ENCODE measurements at places on chromosomes 16 and 17.

- DNase-seq, result no peak
Observed at GRCh38 chr17:71071837-71072236, 902.5 kb downstream of the KCNJ2 start.

DNA sequence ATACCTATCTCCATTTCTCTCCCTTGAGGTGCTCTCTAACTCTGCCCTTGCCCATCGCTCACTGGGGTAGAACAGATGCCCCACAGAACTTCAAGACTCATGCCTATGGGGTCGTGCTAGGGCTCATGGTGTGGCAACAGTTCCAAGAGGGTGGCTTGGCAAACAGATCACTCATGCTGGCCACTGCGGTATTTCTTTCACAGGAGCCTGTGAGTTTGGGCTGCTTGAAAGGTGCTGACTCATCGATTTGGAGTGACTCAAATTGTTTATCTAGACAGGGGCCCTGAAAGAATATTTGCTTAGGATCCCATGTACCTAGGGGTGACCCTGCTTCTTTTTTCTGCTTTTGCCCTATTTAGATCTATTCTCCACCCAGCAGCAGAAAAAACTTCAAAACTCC is 69.9 kb downstream of the IRX5 start:
- DNase-seq, result no peak

- no peak for DNase-seq
Observed at GRCh38 chr17:7124923-7125322, 10.3 kb upstream of the ASGR2 start.

DNA sequence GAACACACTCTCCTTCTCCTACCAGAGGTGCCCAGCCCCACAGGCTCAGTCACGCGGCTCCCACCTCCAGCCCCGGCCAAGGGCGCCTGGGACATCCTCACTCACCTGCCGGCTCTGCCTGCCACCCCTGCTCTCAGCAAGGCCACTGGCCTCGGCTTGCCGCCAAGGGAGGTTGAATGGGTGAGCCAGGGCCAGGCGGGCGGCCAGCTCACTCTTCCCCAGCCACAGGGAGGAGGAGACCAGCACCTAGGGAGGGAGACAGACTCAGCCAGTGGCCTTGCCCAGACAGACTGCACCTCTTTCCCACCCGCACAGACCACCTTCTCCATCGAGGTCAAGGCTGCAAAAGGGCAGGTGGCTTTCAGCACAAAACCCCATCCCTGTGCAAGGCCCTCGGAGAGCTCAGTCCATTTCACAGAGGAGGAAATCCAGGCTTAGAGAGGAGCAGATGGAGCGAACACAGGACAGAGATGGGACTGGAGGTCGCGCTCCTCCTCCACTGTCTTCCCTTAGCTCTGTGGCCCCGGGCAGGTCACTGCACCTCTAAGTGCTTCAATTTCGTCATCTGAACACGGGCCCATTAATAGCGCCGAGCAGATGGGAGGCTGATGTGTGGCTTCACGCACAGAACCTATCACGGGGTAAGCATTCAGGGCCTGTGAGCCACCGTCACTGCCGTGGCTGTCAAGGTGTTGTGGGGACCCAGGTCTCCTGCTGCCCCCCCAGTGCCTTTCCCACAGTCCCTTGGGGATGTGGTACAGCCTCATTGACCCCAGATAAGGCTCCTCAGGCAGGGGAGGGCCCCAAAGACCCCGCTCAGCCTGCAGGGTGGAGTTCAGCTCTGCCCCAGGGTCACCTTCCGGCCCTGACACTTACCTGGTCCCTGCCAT is 56.1 kb downstream of the RMI2 start:
- no peak for DNase-seq

DNA sequence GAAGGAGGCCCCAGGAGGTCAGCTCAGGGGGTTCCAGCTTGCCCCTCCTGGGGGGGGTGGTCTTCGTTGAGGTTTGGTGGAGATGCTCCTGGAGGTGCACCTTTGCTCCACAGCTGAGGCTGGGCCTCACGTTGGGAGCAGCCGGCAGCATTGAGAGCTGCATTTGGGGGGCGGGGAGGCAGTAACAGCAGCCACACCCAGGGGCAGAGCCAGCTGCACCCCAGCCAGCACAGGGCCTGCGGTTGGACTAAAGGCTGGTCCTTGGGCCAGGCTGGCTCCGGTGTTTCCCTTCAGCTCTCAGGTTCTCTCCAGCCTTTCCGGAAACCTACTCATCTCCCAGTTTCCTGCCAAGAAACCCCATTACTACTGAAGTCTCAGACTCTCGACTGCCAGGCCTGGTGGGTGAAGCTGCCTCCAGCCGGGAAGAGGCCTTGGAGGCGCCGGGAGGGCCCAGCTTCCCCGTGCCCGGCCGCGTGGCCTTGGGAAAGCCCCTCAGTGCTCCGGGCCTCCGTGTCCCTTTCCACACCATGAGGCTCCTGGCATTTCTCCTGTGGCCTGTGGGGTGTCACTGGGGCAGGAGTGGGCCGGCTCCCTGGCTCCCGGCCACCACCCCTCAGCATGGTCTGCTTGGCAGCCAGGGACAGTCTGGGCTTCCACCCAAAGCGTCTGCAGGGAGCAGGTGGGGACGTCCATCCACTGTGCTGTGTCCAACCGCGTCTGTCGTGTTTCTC is 14.0 kb upstream of the BAIAP2 start:
- DNase-seq, result no peak

- no peak for DNase-seq
Observed at GRCh38 chr17:48047113-48047740, 932 bp upstream of the NFE2L1 start.

DNA sequence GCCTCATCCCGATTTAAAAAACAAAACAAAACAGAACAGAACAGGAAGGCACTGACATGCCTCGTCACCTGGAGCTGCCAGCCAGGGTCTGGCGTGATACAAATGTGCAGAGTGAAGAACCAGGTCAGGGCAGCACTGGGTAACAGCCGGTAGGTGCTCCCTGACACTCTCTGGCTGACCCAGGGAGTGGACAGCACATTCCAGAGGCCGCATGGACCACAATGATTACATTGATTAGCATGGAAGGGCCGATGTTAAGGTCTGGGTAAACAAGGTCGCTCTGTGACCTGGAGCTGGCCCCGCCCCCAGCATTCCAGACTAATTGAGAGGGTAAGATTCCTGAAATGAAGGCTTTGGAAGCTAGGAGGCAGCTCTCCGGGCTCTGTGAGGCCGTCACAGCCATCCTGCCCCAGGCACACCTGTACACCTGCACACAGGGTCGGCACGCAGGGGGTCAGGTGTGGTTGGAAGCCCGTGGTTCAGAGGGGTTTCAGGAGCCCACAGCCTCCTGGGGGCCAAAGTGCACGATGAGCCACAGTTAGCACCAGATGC is 21.4 kb downstream of the PIEZO1 start:
- no peak for DNase-seq

GRCh38 chr16:2532494-2533141 is 1.4 kb upstream of the CEMP1 start:
- DNase-seq, result peak; percentile 51

DNA sequence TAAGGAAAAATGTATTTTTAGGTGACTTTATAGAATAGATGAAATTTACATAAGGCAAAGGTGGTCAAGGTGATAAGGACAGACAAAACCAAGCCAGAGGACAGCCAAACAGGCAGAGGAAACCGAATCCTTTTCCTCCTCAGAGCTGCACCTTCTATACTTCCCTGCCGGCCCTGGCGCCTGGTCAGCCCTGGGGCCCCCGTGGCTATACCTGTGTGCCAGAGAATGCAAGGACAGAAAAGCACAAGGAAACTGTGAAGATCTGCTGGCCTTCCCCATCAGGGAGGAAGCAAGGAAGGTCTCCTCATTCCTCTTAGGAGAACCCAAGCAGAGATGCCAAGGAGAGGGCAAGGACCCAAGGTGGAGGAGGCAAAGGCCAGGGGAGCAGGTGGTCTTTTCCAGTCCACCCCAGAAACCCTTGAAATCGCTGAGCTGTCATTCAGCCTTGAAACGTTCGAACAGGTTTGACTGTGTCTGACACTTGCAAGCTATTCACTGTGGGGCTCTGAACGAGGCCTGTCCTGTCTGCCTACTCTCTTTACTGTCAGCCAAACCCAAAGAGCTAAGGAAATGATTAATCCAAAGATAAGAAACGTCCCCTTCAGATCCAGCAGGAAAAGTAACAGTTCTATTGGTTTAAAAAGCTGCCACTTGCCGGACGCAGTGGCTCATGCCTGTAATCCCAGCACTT is 114.4 kb downstream of the XYLT1 start:
- DNase-seq, result no peak

DNA sequence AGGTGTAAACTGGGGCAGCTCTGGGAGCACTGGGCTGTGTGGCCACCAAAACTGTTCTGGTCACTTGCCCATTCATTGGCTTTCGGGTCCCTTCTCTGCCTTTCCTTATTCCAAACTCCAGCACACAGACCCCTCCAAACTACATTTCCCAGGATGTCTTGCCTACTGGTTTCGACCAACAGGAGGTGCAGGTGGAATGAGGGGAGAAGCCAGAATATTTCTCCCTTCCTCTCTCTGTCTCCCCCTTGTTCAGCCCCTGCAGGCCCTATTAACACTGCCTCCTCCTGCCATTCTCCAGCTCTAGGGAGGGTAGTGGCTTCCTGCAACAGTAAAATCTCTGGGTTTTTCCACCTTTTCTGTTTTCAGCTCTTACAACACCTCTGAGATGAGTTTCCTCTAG is 13.2 kb upstream of the NAGPA start:
- no peak for DNase-seq

DNA sequence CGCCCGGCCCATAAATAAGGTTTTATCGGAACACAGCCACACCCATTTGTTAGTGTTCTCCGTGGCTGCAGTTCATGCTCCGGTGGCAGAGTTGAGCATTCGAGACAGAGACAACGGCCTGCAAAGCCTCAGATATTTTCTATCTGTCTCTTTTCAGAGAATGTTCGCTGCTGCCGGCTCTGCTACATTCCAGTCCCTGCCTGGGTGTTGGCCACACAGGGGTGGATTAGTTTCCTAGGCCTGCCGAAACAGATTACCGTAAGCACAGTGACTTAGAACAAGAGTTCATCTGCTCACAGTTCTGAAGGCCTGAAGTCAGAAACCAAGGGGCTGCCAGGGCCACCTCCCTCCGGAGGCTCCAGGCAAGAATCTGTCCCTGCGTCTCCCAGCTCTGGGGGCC is 19.1 kb upstream of the GSG1L start:
- no peak for DNase-seq

GRCh38 chr16:66476328-66477027 is 49.4 kb downstream of the BEAN1 start:
- no peak for DNase-seq

DNA sequence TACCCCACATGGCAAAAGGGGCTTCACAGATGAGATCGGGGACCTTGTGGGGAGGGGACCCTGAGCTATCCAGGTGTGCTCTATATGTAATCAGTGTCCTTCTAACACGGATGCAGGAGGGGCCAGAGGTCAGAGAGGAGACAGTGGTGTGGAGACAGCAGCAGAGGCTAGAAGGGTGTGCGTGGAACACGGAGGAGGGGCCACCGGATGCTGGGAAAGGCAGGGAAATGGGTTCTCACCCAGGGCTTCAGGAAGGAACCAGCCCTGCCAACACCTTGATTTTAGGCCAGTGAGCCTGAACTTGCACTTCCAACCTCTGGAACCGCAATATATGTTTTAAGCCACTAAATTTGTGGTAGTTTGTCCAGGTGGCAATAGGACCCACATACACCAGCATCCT is 4.6 kb upstream of the SLC38A8 start:
- no peak for DNase-seq

DNA sequence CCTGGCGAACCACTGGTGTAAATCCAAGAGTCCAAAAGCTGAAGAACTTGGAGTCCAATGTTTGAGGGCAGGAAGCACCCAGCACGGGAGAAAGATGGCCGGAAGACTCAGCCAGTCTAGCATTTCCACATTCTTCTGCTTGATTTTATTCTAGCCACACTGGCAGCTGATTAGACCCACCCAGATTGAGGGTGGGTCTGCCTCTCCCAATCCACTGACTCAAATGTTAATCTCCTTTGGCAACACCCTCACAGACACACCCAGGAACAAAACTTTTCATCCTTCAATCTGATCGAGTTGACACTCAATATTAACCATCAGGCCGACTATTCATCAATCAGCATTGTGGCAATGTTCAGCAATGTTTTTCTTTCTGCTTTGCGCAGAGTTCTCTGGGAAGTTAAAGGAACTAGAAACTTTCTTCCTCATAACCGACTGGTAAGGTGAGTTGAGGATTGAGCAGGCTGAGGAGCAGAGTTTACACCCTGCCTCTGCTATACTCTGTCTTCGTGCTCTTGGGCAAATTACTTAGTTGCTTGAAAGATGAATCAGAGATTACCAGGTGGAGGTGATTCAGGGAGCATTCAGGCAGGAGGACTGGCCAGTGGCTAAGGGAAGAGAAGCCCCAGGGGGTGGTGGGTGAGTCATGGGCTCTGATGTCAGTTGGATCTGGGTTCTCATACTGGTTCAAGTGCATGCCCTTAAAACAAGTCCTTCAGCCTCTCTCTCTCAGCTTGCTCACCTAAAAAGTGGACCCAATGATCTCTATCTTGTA is 28.2 kb upstream of the BRD7 start:
- DNase-seq, result no peak

- DNase-seq, result no peak
Observed at GRCh38 chr17:57651996-57652395, 93.1 kb downstream of the CCDC182 start.

GRCh38 chr17:48973806-48974205 is 5.4 kb upstream of the GIP start:
- DNase-seq, result no peak

DNA sequence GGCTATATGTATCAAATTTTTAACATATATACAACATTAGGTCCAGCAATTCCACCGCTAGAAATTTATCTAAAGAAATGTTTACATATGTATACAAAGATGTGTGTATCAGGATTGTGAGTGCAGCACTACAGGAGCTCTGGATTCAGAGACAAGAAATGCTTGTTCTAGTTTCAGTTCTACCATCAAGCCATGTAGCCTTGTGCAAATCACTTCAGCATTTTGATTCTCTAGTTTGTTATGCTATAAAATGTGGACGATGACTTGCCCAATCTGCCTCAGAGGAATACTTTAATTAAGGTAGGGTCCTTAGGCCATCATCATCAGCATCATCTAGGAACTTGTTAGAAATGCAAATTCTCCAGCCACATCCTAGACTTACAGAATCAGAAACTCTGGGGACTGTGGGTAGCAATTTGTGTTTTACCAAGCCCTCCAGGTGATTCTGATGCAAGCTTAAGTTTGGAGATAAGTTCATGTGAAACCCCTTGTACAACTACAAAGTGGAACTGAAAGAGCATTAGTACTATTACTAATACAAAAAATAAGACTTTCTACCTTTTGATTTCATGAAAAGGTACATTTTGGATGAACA is 131.2 kb upstream of the CORO6 start:
- no peak for DNase-seq

DNA sequence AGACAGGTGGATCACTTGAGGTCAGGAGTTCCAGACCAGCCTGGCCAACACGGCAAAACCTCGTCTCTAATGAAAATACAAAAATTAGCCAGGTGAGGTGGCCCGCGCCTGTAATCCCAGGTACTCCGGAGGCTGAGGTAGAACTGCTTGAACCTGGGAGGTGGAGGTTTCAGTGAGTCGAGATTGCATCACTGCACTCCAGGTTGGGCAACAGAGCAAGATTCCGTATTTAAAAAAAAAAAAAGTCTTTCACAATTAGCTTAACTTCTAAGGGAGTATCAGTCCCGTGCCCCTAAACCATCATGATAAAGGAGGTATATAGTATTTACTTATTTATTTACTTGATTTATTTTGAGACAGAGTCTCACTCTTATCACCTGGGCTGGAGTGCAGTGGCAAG is 3.4 kb upstream of the MEFV start:
- no peak for DNase-seq

Data from T-helper 17 cell (primary cell).